ENCODE measurements at places on chromosomes 4 and X. TPM values are rescaled to one million over a fixed set of nuclear protein-coding genes. Genes with fewer than 3 reads are reported as not detected.

DNA sequence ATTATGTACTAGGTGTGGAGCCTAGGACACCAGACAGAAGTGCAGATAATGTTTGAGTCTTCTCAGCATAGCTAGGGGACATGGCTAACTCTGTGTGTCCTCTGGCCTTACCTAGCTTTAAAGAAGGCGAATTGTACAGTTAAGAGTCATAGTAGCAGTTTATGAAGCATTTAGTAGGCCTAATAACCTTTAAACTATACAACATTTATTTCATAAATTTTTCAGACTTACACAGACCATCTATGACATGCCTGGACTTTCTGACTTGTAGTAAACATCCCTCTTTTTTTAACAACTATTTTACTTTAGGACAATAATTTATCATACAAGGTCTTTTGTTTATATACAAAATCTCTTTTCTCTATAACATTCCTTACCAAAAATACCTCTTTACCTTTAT is 37.4 kb downstream of the ETNPPL start:
- no peak for DNase-seq

DNA sequence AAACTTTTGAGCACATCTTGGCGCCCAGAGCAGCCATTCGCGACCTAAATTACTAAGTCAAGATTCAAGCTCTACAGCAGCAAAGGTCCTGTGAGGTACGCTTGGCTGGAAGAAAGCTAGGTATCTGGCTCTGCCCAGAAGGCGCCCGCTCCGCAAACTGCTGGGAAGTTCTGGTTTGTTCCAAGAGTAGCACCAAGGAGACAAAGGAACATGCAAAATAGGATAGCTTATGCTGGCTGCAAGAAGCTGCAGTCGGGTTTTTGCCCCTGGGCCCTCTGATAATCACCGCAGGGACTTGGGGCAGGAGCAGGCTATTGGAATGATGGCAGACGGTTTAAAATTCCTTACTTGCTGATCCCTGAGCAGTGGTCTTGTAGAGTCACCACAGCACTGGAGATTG is 3.0 kb upstream of the TBX22 start:
- DNase-seq = no peak

- no peak for DNase-seq
These were observed 15.0 kb upstream of the RAI2 start for GRCh38 chrX:17876135-17876534.

Gene DMRTC1
- not detected for total RNA-seq

Gene FRAS1
- 11.2 TPM for total RNA-seq

DNA sequence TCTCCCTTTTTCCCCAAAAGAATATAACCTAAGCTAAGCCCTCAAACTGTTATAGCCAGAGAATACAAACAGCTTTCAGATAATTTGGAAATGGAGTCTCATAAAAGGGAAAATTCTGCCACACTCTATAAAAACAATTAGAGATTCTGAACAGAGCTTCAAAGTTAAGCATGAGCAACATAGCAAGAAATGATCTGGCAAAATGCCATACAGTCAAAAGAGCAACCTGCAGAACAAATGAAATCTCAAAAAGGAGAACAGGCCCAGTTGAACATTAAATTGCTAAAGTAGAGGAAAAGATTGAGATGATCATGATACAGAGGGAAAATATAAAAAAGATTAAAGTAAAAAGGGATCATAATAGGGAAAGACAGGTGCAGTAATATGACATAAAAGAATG is 250.5 kb downstream of the TLL1 start:
- no peak for DNase-seq

Gene APLN
- not detected for total RNA-seq

Gene MED12
- 42.1 TPM for total RNA-seq
